Gastrocnemius medialis (tissue), 4 donors: ENCODE measurements at places on chromosomes 1 and 21. TPM values are rescaled to one million over a fixed set of nuclear protein-coding genes. Genes with fewer than 3 reads are reported as not detected.

The PPM1J gene
- total RNA-seq = 5.4 TPM

The OR2G6 gene
- not detected for total RNA-seq

The LGR6 gene
- 0.15 TPM for total RNA-seq

The RNU1-2 gene
- total RNA-seq = not detected

The PLA2G4A gene
- 0.66 TPM for total RNA-seq

GRCh38 chr21:37508341-37508740, 141.8 kb downstream of the DYRK1A start:
- no peak for DNase-seq
